ENCODE measurements at places on chromosomes 1 and 21.

DNA sequence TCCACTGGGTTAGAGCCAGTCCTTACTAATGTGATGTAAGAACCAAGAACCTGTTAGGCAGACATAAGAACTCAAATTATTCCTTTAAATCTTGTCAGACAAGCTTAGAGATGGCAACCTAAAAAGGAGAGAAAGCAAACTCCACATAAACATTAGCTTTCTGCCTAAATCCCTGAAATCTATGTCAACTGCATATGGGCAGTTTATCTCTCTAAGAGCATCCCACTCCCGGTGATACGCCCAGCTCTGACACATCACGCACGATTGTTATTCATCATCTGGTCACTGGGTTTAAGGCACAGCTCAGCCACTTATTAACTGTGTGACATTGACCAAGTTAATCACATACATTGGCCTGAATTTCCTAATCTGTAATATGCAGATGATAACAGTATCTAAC is 323.7 kb downstream of the HHIPL2 start:
- no peak for DNase-seq

DNA sequence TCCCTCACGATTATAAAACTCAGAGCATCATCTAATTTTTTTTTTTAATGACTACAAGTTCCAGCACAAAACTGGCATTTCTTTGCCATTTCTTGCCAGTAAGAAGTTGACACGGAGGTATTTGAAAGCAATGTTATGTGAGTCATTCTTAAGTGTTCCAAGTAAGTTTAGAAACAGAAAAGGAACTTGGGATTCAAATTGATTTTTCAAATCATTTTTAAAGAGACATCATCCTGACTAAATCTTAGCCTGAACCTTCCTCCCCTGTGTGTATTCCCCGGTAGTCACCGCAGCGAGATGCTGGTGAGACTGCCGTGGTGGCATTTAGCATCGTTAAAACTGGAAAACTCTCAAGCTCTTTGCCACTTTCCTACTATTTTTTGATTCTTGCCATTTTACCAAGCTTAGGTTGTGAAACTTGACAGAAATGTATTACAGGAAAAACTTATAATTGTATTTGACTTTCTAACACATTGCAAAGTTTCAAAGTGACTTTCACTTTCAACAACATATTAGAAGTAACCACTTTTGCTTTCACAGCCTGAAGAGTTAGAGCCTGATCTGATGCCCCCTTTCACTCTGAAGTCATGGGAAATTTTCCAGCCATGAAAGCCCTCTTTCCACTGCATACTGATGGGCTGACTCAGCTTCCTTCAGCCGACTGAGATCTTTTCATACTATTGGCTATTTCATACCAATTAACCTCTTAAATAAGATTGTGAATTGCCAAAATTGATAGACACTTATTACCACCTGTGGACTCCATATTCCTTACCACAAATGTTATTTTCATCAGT is 61.4 kb downstream of the OLFML2B start:
- DNase-seq, result no peak

DNA sequence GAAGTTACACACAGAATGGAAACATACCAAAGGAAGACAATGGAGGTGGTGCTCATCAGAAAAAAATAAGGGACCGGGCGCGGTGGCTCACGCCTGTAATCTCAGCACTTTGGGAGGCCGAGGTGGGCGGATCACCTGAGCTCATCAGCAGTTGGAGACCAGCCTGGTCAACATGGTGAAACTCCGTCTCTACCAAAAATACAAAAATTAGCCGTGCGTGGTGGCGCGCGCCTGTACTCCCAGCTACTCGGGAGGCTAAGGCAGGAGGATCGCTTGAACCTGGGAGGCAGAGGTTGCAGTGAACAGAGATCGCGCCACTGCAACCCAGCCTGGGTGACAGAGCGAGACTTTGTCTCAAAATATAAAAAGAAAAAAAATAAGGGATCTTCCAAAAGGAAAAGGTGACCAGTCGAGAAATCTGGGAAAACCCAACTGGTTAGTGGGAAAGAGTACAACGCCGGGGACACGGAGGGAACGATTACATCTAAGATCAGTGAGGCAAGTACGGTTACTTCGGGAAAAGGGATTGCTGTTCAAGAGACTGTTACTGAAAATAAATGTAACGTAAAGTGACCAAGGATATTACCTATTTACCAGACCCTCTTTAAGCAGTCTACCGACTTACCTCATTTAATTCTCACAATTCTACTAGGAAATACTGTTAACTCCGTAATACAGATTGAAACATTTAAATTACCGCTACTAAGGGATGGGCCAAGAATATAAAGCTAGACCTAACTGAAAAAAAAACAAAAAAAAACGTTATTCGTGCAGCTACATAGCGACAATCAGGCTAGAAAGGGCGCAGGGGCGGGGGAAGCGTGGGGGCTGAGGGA is 822 bp downstream of the CCT3 start:
- DNase-seq, result no peak

DNA sequence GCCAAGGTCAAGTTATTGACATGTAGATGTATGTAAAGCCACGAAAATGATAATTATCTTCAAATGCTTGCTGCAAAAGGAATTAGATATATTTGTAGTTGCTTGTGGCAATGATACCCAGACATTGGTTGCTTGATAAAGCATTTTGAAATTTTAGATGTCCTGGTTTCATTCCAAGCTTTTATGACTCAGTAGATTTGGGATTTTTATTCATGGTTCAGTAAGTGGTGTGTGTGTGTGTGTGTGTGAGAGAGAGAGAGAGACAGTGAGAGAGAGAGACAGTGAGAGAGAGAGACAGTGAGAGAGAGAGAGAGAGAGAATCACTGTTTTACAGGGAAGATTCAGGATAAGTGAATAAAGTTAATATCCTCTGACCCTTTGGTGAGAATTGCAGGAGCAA is 498.2 kb upstream of the C1orf87 start:
- DNase-seq, result no peak

DNA sequence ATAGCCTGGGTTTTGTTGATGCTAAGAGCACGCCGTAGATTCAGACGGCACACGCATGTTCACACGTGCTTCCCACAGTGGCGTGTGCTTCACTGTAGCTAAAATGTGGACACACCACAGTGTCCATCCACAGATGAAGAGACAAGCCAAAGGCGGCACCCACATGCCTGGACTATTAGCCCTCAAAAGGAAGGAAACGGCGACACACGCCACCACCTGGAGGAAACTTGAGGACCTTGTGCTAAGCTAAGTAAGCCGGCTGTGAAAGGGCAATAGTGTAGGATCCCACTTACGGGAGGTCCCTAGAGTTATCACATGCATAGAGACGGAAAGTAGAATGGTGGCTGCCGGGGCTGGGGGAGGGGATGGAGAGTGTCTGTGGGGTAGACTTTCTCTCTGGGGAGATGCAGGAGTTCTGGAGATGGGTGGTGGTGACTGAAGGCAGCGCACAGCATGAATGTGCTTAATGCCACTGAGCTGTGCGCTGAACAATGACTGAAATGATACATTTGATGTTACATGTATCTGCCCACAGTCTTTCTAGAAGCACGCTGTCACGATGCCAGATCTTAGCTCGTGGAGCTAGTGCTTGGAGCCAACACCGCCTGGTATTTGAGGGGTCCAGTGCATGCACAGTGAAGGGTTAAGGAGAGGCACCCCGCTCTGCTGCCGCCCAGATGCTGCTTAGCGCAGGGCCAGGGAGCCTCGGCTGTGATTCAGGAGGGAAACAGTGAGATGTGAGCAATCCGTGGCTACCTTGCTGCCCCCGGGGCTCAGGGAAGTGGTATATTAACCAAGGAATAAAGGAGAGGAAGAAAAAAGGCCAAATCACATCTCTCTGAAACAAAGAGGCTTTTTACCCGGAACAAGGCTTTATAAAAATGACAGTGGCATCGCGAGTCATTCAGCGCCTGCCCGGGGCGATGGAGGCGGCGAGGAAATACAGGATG is 103.7 kb downstream of the PRDM16 start:
- no peak for DNase-seq

DNA sequence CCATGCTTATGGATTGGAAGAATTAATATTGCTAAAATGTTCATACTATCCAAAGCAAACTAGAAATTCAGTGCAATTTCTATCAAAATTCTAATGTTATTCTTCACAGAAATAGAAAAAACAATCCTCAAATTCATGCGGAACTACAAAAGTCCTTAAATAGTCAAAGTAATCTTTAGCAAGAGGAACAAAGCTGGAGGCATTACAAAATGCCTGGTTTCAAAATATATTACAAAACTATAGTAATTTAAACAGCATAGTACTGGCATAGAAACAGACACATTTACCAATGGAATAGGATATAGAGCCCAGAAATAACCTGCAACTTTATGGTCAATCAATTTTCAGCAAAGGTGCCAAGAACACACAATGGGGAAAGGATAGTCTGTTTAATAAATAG is 3.8 kb downstream of the CTSS start:
- DNase-seq, result no peak

DNA sequence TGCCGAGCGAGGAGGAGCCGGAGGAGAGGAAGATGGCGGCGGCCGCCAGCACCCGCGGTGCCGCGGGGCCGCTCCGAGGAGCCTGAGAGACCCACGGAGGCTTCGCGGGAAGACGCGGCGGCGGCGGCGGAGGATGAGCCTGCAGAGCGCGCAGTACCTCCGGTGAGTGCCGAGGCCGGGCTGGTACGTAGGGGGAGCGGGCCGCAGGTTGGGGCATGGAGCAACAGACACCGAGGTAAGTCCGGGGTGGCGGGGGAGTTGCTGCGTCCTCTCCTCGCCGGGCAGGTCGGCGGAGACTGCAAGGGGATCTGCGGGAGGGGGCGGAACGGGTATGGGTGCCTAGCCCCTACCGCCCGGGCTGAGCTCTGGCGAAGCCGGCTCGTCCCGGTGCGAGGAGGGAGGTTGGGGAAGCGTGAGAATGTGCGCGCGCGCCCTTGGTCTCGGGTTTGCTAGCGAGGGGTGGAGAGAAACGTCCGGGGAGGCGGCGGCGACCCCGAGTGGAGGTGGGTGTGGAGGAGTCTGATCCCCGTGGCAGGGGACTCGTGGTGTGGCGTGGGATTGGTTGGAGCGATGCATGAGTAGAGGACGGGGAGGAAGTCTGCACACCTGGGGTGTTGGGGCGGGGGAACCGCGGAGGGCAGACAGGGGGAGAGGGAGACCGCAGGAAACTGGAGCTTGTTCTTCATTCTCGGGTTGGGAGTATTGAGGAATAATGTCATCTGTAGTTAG is at the start of gene SMG7:
Gene SMG7, plus strand, starts transcription at position 12 of the 729 bp plus-strand sequence. Its CDS starts 122 bp downstream, at position 134.
- no peak for DNase-seq

DNA sequence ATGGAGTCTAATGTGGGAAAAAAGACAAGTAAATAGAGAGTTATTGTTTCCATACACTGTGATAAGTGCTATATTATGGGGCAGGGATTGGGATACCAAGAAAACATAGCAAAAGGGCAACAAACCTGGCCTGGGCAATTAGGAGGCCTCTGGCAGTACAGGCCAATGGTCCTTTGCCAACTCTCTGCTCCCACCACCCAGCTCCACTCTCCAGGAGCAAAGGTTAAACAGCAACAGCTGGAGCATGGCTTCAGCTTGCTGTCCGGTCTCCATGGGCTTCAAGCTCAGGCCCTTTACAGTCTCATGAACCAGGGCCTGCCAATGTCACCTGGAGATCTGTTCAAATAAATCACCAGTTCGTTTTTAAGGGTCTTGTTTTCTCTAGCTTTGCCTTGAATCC is 37.2 kb upstream of the ARHGAP29 start:
- no peak for DNase-seq

DNA sequence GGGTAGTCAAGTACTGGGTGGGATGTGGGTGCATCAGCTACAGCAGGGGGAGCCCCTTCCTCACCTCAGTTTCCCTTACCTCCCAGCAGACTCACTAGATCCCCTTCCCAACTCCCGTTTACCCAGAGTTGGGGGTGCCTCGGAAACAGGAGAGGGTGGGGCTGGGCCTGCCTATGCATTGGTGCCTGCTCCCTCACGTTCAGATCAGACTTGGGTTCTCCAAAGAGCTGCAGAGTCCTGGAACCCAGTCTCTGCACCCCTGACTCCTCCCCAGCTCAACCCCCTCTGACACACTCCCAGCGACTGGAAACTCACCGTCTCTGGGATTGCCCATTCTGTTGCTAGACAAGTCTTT is 6.0 kb downstream of the FOXO6 start:
- DNase-seq, result no peak

DNA sequence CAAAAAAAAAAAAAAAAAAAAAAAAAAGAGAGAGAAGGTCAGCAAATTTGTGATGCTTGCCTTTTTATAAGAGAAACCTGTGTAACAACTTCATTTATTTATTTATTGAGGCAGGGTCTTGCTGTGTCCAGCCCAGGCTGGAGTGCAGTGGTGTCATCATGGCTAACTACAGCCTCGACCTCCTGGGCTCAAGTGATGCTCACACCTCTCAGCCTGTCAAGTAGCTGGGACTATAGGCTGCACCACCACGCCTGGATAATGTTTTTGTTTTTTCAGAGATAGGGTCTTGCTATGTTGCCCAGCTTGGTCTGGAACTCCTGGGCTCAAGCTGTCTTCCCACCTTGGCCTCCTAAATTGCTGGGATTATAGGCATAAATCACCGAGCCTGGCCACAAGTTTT is 42.4 kb downstream of the DHCR24 start:
- no peak for DNase-seq

DNA sequence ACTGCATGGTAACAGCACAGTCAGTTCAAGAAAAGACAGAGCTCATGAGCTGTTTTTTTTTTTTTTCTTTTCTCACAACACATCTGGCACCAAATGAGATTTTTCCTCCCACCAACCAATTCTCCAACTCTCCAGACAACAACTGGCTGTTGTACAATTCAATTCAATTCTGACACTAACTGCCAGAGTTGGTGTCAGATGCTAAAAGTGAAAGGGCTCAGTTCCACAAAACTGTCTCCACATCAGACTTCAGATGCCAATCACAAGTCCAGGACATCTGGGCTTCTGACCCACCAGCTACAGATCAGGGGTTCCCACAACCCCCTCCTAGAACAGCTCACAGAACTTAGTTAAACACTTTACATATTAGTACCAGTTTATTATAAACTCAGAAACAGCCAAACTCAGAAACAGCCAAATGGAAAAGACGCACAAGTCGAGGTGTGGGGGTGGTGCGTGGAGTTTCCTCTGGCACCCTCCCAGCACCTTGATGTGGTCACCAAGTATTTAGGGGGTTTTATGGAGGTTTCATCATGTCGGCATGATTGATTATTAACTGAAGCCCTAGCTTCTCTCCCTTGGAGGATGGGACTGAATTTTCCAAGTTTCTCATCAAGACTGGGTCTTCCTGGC is 39.2 kb upstream of the LRRC8D start:
- DNase-seq, result no peak

- DNase-seq, result no peak
These were observed 242.1 kb downstream of the SLC45A1 start for GRCh38 chr1:8560035-8560434.

- DNase-seq, result no peak
These were observed 403.3 kb downstream of the KCTD3 start for GRCh38 chr1:215970406-215970805.

Data from 8988T (cell line).